ENCODE measurements at places on chromosomes 12 and 14.

DNA sequence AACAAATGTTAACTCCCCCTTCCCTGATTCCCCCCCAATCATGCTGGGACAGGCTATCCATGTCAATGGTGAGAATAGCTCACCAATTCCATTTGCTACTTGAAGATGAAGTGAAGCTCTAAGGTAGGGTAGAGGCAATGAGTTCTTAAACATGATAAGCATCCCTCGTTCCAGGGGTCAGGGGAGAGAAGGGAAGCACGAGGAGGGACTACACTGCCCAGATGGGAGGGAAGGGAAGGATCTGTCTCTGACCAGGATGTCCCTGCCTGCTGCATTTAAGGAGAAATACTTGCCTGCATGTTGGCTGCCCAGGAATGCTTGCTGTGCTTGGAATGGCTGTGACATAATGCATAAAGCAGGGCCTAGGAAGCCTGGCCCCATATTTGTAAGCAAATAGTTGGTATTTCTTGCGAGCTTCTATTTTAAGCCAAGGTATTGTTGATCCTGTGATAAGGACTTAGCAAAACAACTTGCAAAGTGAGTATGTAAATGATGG, 155.1 kb downstream of the CEP83 start:
- DNase-seq = no peak

DNA sequence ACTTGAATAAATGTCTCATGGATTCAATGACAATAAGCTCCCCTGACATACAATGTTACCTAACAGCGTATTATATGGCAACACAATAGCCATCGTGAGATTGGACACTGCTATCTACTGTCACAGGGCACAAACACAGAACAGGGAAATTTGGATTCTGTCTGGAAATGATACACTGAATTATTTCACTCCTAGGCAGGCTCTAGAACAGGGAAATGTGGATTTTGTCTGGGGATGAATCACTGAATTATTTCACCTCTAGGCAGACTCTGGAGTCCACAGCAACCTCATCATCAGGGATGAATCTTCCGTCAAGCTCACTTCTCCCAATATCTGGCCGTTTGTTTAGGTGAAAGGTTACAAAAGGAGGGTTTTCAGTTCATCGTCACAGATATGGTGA, 288.8 kb downstream of the TMEM132D start:
- no peak for DNase-seq

GRCh38 chr12:57764662-57765002, 2.2 kb downstream of the CYP27B1 start:
- DNase-seq = no peak

GRCh38 chr12:50186681-50187080, 19.5 kb upstream of the CERS5 start:
- no peak for DNase-seq

DNA sequence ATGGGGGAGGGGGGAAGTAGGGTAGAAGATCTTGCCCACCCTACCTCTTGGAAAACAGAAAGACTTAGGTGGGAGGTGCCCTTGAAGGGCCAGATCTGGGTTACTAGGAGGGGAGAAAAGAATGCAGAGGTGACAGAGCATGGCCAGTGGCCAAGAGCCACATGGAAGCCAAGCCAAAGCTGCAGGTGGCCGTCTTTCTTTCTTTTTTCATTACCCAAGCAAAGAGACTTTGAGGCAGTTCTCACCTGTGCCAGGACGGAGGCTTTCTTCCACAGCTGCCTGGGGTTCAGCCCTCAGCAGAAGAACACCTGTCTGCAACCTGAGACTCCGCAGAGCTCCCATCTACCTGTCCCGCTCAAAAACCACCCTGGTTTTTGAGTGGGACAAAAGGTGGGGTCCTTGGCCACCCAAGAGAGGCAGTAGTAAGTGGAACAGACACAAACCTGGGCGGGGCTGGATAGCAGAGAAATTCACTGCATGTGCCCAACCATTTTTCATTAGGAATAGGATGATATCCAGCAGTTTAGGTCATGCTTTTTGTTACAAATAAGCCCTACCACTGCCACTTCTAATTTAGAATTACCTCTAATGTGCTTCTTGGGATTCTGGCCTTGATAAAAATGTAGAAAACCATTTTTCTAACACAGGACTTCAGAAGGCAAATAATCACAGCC, 116.5 kb downstream of the DYRK2 start:
- DNase-seq = no peak

Data from AG09309 (cell line).